ENCODE measurements at places on chromosomes 5 and 9.

- no peak for DNase-seq
Observed at GRCh38 chr9:127131871-127132270, 9.4 kb upstream of the ANGPTL2 start.

GRCh38 chr5:15757103-15757502 is 257.1 kb downstream of the FBXL7 start:
- DNase-seq, result no peak

DNA sequence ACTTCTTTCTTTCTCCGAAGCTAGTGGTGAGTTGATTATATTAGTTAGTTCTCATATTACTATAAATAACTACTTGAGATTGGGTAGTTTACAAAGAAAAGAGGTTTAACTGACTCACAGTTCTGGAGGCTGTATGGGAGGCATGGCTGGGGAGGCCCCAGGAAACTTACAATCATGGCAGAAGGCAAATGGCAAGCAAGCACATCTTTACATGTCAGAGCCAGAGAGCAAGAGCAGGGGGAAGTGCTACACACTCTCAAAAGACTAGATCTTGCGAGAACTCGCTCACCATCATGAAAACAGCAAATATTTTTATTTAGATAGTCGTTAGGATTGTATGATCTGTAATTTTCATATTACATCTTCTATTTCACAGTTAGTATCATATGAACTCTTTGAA is 711.2 kb downstream of the PTPRD start:
- DNase-seq, result no peak

GRCh38 chr5:136206361-136206760 is 13.4 kb upstream of the SMIM32 start:
- no peak for DNase-seq

- DNase-seq, result no peak
Observed at GRCh38 chr5:139470821-139471300, at the start of gene SMIM33. TSS of gene SMIM33 (plus strand) at chr5:139471004. CDS start at chr5:139471122, 118 bp downstream.

GRCh38 chr5:5326115-5326758 is 96.2 kb upstream of the ICE1 start:
- no peak for DNase-seq

DNA sequence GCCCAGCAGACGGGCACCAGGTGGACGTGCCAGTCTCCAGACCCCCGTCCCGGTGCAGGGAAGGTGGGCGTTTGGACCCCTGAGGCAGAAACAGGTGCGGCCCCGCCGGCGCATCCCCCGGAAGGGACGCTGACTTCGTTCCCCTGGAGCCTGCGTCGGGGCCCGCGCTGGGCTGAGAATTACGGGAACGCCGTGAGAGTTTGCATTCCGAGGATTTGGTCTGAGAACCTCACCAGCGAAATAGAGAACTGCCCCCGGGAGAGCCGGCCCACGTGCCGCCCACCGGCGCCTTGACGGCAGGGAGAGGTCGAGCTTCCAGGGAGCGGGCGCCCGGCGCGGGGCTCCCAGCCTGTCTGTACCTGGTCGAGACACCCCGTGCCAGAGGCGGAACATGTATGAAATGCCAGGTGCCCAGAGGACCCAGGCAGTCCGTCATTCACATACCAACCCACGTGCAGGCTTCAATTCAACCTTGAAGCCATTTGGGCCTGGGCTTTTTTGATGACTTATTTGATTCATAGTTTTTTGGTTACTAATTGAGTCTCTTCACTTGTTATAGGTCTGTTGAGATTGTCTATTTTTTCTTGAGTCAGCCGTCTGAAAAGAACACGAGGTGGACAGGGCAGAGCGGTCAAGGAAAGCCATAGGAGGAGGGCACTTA is 877 bp upstream of the CAMSAP1 start:
- DNase-seq, result no peak

DNA sequence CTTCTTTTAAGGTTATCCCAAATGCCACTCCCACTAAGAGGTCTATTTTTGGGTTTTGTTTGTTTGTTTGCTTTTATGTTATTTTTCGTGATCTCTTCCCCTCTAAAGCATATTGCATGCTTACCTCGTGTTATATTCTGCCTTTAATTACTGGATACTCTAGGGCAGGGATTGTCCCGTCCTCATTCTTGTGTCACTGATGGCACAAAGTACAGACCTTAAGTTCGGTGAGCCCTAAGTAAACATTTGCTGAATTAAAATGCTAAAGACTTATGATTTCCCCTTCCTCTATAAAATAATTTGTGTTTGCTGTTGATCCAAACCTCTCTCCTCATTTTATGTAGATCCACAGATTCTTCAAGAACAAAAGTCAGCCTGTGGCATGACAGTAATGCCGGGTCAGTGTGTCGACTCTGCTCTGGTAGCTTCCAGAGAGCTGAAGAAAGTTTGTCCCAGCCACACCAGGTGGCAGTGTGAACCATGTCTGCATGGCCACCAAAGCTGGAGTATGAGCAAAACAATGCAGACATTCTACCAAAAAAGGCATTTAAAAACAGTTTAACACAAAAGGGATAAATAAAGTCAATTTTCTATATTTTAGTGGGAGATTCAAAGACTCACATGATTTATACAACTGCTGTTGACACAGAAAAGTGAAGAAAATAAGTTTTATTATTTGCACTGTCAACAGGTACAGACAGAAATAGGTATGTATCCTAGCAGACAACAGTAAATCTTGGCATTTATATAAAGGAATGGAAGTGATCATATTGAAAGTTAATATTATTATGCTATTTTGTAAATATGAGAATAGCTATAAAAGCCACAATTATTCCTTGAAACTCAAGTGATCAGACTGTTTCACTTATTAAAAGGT is 17.9 kb upstream of the POC5 start:
- DNase-seq, result no peak
